Kidney (tissue), 22 donors: ENCODE measurements at places on chromosomes 3 and 15. TPM values are rescaled to one million over a fixed set of nuclear protein-coding genes. Genes with fewer than 3 reads are reported as not detected.

Gene HTR3E
- not detected for total RNA-seq

- DNase-seq = peak; percentile 19
Observed at GRCh38 chr15:78103406-78104118, 11.2 kb downstream of the SH2D7 start.

- DNase-seq = peak; percentile 83
Observed at GRCh38 chr3:98521897-98522543, 682 bp downstream of the CLDND1 start.

DNA sequence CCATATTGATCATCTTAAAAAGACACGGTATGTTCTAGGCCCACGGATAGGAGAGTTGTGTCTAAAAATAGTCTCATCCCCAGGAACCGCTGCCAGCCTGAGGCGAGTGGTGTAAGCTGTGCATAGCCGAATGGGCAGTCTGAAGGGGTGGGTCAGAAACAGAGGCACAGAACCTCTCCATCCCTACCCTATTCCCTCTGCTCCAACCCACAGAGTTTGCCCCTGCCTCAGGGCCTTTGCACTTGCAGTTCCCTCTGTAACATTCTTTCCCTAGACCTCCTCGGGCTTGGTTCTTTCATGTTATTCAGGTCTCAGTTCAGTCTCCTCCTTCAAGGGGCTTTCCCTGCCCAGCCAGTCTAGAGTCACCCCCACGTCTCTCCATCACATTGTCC is 4.8 kb downstream of the SCN5A start:
- no peak for DNase-seq

GRCh38 chr3:78517965-78518364 is 1249.8 kb downstream of the ROBO1 start:
- peak; percentile 77 for DNase-seq

Gene DNAJA4
- 31.1 TPM for total RNA-seq

DNA sequence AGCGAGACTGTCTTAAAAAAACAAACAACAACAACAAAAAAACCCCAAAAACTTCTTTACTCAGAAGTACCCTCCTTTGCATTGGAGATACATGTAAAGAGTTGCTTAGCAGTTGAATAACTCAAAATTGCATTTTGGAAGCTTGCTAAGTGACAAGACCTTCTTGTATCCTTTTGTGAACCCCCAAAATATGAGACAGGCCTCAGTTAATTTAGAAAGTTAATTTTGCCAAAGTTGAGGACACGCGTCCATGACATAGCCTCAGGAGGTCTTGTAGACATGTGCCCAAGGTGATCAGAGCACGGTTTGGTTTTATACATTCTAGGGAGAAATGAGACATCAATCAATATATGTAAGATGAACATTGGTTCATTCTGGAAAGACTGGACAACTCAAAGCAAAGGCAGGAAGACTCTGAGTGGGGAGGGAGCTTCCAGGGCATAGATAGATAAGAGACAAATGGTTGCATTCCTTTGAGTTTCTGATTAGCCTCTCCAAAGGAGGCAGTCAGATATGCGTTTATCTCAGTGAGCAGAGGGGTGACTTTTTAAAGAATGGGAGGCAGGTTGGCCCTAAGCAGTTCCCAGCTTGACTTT is 1.7 kb upstream of the ARF4 start:
- DNase-seq = no peak

Gene FAM107A
- 180 TPM for total RNA-seq
